NCI-H524 (cell line): ENCODE measurements at places on chromosomes 5 and 9.
A peak's percentile ranks its signal among the peaks of the same experiment; 100 is the strongest.

- DNase-seq = no peak
These were observed 40.3 kb upstream of the CEP72 start for GRCh38 chr5:571791-572190.

GRCh38 chr5:87735923-87736322 lies 323.2 kb upstream of the CCNH start:
- no peak for DNase-seq

DNA sequence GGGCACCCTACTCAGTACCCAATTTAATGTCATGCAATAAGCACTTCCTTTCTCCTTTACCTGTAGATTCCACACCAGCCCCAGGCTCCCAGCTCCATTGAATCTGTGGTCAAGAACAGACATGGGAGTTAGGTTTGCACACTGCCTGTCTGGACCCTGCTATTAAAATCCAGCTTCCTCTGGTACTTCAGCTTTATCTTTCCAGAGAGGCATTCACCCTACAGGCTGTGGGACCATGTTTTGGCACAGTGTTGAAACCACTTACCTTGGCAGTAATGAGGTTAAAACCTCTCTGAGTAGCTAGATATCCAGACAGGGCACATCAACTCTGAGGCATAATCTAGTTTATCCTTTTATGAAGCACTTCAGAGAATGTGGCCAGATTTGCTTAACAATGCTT lies 191.5 kb upstream of the PCSK5 start:
- no peak for DNase-seq

- DNase-seq = no peak
These were observed 166.4 kb upstream of the SMIM23 start for GRCh38 chr5:171619196-171619595.

DNA sequence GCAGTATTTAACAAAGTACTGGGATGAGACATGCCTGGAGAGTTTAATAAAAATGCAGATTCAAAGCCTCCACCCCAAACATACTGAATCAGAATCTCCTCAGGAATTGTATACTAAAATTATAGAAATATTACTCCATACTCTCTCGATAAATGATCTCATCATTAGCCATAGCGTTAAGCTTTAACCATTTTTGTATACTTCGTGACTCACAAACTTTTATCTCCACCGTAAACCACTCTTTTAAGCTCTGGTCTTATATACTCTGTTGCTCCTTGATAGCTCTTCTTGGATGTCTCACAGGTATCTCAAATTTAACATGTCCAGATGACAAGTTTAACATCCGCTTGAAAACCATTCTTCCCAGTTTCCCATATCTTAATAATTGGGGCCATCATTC lies 327.8 kb downstream of the ADGRV1 start:
- no peak for DNase-seq

- DNase-seq = no peak
These were observed 214.2 kb downstream of the FSTL4 start for GRCh38 chr5:133397990-133398645.

DNA sequence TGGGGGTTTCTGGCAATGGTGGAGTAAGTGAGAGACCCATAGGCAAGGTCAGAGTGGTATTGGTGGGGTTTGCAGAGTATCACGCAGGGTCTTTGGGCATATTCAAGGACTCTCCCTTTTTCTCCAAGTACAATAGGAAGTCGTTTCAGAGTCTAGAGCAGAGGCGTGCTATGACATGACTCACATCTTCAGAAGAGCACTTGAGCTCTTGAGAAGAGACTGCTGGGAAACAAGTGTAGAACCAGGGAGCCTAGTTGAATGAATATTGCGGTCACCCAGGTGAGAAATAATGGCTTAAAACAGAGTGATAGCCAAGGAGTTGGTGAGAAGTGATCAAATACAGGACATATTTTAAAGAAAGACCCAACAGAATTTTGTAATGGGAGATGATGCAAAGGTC lies 813.4 kb downstream of the TLE1 start:
- no peak for DNase-seq

- DNase-seq = no peak
These were observed 1.3 kb upstream of the SLC22A5 start for GRCh38 chr5:132368186-132368585.

DNA sequence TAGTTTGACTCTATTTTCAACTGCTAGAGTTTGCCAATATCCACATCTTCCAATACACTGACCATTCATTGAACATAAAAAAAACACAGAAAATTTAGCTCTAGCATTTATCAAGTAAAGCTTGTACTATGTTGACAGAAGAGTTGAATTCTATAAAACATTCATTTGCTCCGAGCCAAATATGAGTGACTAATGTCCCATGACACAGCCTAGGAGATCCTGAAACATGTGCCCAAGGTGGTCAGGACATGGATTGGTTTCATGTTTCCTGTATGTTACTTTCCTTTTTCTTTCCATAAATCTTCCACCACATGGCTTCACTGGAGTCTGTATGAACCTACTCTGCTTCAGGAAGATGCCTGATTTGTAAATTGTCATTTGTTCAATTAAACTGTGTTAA lies 122.4 kb upstream of the PRDM9 start:
- no peak for DNase-seq

DNA sequence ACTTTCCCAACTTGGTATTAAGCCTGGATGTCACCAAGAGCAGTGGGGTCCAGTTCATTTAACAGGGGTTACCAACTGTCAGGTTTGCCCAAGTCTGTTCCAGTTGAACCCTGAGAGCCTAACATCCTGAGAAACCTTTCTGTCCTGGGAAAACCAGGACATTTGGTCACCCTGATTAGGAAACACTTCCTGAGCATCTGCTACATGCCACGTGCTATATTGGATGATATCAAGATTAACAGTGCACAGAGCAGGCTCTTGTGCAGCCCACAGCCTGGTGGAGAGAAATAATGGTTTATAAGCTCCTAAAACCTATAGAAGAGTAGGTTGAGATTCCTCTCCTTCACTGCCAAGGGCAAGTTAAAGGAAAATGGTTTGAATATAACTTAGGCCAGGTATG lies 102.9 kb upstream of the RAD23B start:
- DNase-seq = peak; percentile 83

DNA sequence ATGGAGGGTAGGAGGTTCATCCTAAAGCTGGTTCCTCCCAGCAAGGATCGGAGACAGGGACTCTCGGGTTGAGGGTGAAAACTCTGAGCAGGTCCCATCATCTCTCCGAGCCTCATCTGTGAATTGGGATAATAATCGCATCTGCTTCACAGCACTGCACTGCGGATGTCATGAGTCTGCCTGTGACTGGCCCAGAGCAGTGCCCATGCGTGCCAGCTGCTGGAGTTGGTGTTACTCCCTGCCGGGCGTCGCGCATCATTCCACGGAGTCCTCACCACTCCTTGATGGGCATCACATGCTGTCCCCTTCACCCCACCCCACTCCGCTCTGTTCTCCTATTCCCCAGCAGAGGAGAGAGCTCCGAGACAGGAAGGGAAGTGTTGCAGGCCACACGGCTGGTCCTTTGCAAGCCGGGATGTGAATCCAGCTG lies 35.1 kb upstream of the ORM1 start:
- DNase-seq = no peak

DNA sequence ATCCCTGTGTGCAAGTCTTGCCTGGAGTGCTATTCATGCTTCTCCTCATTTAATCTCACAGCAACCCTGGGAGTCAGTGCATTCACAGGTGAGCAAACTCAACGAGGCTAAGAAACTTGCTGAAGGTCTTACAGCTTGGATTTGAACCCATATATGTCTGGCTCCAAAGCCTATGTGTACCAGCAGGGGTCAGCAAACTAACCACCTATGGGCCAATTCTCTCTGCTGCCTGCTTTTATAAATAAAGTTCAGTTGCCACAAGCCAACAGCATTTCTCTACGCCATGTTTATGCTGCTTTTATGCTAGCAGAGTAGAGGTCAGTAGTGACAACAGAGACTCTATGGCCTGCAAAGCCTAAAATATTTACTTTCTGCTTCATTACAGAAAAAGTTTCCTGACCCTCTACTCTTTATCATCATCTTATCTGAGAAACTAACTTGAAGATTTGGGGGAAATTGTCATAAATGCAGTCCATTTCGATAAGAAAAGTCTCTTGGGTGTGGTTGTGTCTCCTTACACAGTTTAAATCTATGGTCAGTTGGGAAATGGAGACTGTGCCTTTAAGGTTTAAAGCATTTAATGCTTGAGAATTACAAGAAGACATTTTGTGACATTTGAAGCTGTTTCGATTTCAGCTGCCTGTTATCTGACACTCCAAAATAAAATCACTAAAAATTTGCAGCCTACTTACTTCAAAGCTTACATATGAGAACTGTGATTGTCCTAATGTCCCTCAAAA lies 137.7 kb downstream of the PRELID2 start:
- no peak for DNase-seq

DNA sequence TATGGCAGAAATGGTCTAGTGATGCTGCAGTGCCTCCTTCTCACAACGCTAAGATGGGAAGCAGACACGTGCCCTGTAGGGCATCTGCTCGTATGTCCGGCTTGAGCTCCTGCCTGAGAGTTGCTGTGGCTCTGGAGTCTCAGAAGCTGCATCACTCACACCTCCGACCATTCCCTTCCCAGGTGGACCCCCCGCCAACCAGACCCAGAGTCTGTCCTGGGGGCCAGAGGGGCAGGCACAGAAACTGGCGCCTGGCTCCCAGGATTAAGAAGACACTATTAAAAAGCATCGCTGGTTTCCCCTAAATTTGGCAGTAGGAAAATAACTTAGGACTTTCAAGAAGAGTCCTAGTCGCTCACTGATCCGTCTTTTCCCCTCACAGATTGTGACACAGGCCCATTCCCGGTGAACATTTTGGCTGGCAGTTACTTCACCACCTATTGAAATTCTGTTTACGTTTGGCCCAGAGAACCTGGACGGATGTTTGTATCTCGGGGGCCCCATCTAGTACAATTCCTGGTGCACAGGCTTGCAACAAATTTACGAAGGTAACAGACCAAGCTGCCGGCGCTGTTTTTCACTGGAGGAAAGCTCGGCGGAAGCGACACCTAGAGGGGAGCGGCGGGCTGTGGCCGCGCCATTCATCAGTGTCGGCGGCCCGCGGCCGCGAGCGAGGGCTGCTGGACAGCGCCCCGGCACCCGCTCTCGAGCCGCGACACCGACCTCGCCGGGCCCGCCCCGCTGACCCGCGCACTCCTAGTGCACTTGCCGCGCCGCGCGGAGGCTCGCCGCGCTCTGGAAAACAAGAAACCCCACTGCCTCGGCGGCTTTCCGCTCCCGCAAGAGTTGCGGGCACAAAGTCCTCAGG lies 1.6 kb downstream of the FSTL4 start:
- DNase-seq = peak; percentile 25

- DNase-seq = no peak
These were observed 198.5 kb upstream of the PANK3 start for GRCh38 chr5:168777651-168778050.

DNA sequence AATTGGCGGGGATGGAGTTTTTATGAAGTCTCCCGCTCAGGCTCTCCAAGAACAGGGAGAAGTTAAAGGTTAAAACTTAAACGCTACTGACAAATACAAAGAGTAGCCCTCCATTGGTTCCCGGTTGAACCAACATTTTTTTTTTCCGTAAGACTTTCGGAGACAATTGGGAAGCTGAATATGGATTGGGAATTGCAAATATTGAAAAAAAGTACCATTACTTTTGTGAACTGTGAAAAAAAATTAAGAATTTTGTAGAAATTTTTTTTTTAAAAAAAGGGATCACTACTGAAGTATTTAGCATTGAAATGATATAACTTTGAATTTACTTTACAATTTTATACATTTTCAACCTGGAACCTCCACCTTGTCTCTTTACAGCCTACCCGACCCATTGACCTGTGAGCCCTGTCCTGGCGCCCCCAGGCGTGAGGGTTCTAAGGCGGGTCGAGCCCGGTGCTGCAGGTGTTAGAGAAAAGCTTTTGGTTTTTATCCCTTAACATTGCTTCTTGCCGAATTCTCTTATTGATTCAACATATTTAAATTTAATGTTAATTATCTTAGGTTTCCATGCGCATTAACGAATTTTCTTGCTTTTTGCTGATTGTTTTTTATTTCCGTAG lies 448 bp upstream of the ZNF782 start:
- no peak for DNase-seq

DNA sequence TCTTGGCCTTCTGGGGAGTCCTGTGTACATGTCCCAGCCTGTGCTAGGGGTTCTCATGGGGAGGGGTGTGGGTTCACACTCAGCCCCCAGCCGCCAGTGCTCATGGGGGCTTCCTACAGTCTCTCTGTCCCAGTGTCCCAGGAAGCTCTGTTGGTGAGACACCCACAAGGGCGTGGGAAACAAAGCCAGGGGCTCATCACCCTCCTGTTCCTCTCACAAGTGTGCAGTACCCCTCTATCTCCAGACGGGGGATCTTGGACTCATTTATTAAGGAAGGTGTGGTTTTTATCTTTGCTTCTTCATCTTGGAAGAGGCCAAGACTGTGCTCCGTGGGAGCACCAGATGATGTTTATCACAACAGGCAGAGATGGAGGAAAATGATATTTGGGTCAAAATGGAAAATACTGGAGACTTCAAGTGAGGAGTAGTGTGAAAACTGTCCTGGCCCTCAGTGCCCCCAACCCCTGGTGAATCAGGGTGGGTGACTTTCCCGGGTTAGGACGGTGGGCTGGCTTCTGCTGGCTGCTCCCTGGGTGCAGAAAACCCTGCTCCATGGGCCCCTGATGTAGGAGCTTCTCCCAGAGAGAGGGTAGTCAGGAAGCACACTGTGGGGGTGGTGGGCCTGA lies 15.2 kb downstream of the TMEM171 start:
- DNase-seq = no peak

- no peak for DNase-seq
These were observed 105.2 kb downstream of the GNAQ start for GRCh38 chr9:77926371-77926878.

DNA sequence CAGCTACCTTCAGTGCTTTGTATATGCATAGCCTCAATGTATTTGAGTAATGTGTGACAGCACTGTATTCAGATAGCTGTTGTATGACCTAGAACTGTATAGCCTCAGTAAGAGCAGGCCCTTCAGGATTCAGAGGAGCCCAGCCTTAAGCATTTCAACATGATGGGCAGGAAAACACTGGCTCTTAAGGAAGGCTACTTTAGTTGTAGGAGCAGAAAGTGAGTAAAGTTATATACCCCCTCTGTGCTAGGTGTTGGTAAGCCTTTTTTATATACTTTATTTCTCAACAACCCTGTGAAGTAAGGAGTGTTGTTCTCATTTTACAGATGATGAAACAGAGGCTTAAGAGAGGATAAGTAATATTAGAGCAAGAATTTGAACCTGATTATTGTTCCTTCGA lies 1.5 kb upstream of the GPR21 start:
- no peak for DNase-seq

- no peak for DNase-seq
These were observed 310.8 kb downstream of the YTHDC2 start for GRCh38 chr5:113824307-113824706.

- DNase-seq = no peak
These were observed 376.6 kb downstream of the EFNA5 start for GRCh38 chr5:107294211-107294550.

GRCh38 chr5:75566710-75567309 lies 44.4 kb upstream of the ANKDD1B start:
- no peak for DNase-seq

- DNase-seq = no peak
These were observed 141.4 kb downstream of the MED10 start for GRCh38 chr5:6236858-6237481.

DNA sequence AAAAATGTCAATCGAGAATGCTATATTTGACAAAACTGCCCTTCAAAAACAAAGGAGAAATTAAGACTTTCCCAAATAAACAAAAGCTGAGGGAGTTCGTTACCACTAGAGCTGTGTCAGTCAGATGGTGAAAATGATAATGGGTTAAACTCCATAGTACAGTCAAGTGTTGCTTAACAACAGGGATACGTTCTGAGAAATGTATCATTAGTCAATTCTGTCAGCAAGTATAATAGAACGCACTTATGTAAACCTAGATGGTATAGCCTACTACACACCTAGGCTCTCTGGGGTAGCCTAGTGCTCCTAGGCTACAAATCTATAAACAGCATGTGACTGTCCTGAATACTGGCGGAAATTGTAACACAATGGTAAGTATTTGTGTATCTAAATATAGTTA lies 138.7 kb downstream of the DRD1 start:
- no peak for DNase-seq
